ENCODE measurements at places on chromosomes 6 and 20.

GRCh38 chr20:62304331-62305148, 1.7 kb downstream of the ADRM1 start:
- no peak for DNase-seq

- no peak for DNase-seq
Observed at GRCh38 chr6:41894366-41895299, 542 bp downstream of the USP49 start.

DNA sequence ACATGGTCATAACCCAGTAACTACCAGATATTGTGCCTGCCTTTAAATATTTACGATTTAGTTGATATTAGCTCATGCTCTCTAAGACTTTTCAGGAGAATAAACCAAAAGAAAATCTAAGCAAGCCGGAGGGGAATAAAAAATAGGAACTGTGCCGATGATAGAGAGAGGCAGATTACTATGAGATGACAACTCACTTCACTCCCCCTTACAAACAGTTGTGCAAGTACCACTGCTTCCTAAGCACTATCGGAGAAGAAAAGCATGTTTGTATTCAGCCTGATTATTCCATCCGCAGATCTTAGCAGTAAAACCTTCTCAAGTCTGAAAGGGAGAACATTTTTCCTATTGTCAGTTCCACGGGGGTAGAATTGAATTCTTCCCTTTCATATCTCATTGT, 294.4 kb downstream of the KCNQ5 start:
- no peak for DNase-seq

GRCh38 chr6:130900913-130901312, 73.7 kb downstream of the SMLR1 start:
- no peak for DNase-seq

- DNase-seq: no peak
Observed at GRCh38 chr6:76351275-76351674, 278.8 kb upstream of the IMPG1 start.

GRCh38 chr6:92121228-92121627, 1298.1 kb downstream of the EPHA7 start:
- no peak for DNase-seq

GRCh38 chr6:142313284-142313683, 11.5 kb downstream of the ADGRG6 start:
- no peak for DNase-seq

- no peak for DNase-seq
Observed at GRCh38 chr6:1247894-1248293, 64.0 kb upstream of the FOXQ1 start.

GRCh38 chr6:19827247-19827646, 9.9 kb upstream of the ID4 start:
- DNase-seq: no peak

DNA sequence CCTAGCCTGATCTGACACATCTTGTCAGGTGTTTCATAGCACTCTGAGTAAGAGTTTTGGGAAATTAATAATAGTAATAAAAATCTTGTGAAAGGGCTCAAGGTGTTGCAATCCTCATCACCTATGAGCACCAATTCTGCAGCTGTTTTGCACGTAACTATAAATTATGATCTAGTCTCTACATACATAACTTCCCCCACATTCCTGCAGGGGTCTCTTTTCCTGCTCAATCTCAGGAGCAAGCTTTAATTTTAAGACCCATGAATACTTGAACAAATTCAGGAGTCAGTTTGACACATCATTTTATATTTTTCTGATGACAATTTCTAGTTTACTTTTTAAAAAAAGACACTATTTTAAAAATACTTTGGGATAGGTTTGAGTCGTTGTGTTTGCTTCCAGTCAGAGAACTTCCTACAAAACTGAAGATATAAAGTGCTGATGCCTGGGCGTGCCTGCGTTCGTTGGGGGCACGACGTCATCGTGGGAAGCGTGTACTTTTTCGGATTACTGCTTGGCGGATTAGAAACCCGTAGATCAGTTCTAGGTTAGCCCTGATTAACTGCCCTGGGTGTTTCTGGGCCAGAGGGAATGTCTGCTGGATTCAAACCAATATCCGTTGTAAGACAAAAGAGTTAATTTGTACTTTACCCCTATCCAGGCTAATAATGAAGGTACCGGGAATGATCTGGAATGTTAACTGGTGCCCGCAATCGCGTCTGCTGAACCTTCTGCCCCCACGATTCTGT, 1.0 kb upstream of the E2F3 start:
- no peak for DNase-seq

DNA sequence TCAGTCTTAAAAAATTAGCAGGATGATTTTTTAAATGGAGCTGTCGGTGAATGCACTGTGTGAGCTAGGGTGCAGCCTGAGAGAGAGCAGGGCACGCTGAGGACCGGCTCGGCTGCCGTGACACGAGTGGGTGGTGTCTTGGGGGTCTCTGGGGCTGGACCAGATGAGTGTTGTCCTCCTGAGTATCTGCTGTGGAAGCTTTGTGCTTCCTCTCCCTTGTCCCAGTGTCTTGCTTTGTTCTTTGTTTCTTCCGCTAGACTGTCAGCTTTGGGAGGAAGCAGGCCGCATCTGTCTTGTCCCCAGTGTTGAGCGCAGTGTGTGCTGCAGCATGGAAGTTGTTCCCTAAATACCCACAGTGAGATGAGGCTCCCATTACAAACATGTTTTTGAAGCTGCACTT, 89.4 kb downstream of the RTN4IP1 start:
- DNase-seq: no peak

DNA sequence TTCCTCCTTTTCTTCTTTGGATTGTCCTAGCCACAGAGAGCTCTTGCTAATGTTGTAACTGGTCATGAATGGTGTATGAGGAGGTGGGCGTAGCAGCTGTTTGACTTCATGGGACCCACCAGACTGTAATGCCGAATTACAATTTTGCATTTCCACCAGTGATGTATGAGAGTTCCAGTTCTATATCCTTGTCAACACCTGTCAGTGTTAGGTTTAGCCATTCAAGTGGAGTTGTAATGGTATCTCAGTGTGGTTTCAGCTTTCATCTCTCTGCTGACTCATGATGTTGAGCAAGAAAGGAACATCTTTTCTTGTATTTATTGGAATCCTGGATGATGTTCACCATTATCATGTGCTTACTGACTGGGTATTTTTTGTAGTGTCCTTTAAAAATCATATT, 5.1 kb downstream of the IGF2R start:
- no peak for DNase-seq

DNA sequence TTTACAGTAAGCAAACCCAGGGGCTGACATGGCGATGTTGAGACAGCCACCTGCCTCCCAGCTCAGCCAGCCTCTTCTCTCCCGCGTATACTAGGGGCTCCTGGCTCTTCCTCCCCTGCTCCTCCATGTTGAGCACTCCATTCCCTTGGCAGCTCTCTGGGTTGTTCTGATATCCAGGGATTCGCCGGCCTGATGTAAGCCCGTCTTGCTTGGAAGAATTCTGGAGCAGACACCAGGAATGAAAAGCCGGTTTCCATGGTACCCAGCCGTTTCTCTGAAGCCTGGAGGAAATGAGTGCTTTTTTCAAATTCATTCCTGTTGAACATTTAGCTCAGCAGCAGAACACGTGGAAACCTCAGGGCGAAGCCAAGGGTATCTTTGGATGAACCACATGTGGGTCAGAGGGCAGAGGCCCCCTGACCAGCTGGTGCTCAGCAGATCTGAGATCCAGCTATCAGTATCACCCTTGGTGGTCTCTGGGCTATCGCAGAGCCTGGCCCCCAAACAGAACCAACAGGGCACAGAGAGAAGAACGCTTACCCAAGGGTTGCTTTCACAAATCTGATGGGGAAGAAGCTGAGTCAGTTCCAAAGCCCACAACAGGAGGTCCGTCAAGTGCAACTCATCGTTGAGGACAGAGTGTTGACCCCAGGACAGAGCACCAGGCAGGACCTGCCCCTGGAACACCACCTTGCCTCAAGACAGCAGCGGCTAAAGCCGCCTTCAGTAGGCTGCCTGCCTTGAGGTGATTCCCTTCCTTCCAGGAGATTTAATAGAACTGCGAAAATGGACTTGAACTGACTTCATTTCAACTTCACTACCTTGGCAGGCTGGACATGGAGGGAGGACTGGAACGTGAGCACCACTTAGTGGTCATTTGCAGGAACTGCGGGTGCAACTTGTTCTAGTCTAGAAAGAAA, 96.1 kb upstream of the RIN2 start:
- no peak for DNase-seq

GRCh38 chr6:149482545-149483333, 2.1 kb downstream of the ZC3H12D start:
- no peak for DNase-seq

DNA sequence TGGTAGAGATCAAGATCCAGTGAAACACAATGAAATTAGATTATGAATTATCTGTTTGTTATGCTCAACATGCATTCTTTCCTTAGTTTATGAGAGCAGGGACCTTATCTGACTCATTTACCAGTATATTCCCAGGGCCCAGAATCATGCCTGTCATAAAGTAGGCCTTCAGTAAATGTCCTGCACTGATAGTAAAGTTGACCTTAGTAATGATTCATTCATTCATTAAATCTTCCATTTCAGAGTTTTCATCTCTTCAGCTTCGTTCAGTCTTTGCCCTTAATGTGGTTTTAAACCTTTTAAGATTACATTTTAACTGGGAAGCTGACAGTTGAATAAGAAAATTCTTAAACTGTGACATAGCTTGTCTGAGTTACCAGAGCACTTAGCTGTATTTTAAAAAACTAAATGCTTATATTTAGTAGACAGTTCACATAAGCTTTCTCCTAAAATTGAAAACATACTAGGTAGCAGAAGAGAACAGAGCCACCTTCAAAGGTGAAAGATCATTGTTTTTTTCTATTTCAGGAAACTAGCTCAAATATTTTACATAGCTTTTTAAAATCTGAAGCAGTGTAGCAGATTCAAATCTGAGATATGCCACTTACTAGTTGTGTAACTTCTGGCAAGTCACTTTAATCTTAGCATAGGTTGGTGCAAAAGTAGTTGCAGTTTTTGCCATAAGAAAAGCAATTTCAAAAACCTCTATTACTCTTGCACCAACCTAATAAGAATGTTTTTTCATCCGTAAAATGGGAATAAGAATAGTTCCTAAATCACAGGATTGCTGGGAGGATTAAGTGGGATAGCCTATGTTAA, 41.4 kb downstream of the MCM8 start:
- no peak for DNase-seq

DNA sequence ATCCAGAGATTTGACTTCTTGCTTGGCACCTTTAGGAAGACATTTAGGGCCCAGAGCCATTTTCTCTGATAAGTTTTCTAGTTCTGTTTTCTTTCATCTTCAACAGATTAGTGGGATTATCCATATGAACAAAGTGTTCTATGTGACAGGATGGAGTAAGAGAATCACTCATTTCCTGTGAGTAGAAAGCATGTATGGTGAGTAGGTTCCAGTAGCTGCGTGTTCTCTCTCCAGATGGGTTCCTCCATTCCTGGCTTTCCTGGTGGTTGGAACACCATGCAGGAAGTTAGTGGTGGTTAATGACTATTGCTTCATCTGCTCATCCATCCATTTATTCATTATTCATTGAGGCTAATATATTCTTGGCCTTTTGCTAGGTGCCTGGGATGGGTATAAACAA, 54.0 kb downstream of the EFCAB8 start:
- no peak for DNase-seq

- DNase-seq: no peak
Observed at GRCh38 chr6:125169058-125169457, 15.5 kb downstream of the TPD52L1 start.

GRCh38 chr6:37783025-37783855, 36.3 kb upstream of the ZFAND3 start:
- DNase-seq: no peak

GRCh38 chr6:26092443-26092842, 5.2 kb downstream of the HFE start:
- no peak for DNase-seq

DNA sequence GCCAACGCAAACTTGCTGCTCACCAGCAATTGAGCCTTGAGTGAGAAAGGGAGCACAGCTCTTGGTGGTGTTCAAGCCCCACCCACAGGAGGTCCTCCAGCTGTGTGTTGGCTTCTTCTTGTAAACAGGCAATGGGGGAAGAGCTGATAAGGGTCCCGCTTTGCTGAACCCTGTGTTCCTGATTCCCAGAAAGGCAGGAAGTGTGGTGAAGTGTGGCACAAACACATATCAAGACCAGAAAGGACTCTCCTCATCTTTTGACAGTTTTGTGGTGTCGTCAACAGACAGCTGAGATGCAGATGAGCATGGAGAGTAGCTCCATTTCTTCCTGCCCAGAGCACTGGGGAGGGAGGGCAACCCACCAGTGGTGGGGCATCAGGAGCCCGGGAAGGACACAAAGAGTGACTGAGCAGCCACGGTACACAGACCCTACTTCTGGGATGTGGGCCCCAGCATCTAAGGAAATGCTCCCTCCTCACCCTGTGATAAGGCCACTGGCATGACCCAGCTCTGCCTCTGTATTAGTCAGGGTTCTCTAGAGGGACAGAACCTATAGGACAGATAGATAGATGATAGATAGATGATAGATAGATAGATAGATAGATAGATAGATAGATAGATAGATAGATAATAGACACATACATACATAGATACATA, 188.9 kb upstream of the TAB2 start:
- DNase-seq: no peak

- no peak for DNase-seq
Observed at GRCh38 chr6:33985313-33985751, 160.6 kb downstream of the GRM4 start.

GRCh38 chr6:8627085-8627861, 191.9 kb upstream of the SLC35B3 start:
- no peak for DNase-seq

GRCh38 chr6:103699769-103700168, 1160.0 kb downstream of the HACE1 start:
- no peak for DNase-seq

- DNase-seq: no peak
Observed at GRCh38 chr20:44696315-44696714, 18.9 kb upstream of the CCN5 start.

DNA sequence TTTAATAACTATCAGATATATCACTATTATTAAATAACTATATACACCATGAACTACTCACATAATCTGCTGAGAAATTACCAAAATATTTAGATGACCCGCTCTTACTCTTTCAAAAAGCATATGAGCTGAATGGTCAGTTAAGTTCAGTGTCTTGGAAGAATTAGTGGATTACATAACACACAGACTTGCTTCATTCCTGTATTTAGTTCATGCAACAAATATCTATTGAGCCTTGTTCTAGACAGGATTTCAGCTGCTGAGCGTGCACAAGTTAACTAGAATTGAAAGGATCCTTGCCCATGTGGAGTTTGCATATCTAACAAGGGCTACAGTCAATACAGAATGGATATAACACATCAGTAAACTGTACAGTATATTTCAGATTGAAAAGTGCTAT, 566.2 kb downstream of the CBLN4 start:
- DNase-seq: no peak

- DNase-seq: no peak
Observed at GRCh38 chr20:17735206-17735804, 35.5 kb downstream of the BANF2 start.
